ENCODE measurements at places on chromosomes 1 and 21.

DNA sequence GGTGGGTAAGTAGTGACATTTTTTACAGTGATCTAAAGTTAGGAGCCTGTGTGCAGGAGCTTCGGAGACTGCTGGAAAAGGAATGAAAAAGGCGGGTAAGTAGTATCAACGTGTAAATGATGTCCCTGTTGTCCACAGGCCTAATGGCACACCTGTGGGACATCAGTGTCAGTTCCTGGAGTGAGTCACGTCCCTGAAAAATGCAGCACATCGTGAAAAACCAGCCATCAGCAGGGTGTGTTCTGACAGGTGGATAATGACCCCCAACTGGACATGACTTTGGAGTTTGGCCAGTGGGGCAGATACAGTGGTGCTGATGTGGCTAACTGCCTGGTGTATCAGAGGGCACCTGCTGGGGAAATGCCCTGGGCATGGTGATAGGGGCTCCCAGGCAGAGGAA is 12.0 kb upstream of the PRDM15 start:
- no peak for DNase-seq

DNA sequence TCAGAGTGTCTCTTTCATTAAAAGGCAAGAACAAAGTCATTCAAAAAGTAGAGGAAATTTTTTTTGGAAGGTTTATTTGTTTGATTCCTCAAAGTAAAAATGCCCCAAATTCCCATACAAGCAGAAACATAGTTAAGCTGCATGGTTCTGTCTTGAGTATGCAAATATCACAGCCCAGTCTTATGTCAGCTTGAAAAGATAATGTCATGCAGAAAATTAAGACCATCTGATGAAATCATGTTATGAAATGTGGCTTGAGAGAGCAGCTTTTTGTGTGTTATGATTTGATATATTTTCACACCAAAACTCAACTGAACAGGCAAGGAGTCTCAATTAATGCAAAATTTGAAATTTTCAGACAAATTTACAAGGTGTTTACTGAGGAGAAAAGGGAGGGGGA is 411.0 kb downstream of the LMO4 start:
- no peak for DNase-seq

DNA sequence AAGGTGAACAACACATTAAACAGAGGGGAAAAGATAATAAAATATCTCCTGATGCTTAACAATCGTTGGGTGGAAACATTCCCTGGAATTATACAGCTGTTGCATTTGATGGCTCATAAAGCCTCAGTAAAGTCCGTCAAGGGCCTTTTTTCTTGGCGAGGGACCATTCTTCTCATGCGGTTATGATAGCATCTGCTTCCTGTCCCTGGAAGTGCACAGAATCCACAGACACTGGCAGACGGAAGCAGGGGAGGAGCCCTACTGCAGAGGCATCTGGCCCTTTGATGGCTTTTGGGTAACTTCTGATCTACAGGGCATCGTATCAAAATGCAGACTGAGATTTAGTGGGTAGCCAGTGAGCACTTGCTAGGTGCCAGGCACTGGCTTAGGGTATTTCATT is 286.9 kb downstream of the KIF26B start:
- DNase-seq, result no peak

- no peak for DNase-seq
Measured at GRCh38 chr1:33985656-33986055, 121.8 kb downstream of the HMGB4 start.

- DNase-seq, result no peak
Measured at GRCh38 chr1:15981679-15982078, 5.8 kb upstream of the ZBTB17 start.

DNA sequence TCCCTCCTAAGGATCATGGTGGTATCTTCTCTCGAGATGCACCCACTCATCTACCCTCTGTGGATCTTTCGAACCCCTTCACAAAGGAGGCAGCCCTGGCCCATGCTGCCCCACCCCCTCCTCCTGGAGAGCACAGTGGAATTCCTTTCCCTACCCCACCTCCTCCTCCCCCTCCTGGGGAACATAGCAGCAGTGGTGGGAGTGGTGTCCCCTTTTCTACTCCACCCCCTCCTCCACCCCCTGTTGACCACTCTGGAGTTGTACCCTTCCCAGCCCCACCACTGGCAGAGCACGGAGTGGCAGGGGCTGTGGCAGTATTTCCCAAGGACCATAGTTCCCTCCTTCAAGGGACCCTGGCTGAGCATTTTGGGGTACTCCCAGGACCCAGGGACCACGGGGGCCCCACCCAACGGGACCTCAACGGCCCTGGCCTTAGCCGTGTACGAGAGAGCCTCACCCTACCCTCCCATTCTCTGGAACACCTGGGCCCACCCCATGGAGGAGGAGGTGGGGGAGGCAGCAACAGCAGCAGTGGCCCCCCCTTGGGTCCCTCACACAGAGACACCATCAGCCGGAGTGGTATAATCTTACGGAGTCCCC is 14.5 kb upstream of the TARS2 start:
- DNase-seq, result no peak
